ENCODE measurements at places on chromosomes 12 and 14.

DNA sequence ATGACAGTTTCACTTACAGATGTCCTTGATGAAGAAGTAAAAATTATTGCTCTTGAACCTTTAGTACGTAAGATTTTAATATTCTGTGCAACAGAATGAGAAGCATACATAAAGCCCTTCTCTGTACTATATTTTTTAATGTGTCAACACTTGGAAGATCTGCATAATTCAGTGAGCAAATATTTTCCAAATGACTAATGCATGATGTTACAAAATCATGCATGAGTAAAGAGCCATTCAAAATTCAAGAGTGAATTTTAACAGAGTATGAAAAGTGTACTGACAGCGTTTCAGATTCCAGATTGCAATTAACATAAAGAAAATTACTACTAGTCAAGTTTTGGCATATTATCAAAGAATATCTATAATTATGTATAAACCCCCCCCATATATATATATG, 101.4 kb upstream of the BBS10 start:
- DNase-seq = peak; percentile 52

GRCh38 chr12:123067654-123068053, 83.2 kb downstream of the PITPNM2 start:
- no peak for DNase-seq

DNA sequence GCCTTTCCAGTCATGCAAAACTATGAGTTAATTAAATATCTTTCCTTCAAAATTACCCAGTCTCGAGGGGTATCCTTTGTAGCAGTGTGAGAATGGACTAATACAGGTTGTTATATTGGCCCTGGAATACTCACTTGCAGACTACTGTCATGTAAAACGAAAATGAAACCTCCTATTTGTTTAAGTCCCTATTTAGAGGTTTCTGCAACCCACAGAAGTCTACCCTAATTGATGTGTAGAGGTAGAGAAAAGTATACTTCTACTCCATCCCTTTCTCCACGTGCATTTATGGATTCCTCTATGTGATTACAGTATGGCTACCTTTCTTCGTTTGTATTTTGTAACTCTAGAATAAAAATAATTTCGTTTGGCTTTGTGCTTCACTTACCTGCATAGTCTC, 371.1 kb downstream of the FSCB start:
- DNase-seq = no peak

- no peak for DNase-seq
Observed at GRCh38 chr14:68418174-68419118, 374.4 kb downstream of the ZFP36L1 start.

DNA sequence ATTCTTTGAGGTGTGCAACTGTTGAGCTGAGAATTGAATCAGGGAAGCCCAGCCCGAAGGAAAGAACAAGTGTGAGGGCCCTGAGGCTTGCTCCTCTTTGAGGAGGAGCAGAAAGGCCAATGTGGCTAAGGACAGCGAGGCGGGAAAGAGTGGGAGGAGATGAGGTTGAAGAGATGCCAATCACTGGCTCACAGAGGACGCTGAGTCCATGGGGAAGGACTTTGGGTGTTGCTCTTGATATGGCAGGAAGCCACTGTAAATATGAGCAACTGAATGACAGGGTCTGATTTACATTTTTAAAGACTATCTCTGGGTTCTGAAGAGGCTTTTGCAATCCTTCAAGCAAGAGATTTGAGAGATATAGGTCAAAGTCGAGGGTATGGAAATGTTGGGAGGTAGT, 3.3 kb upstream of the APPL2 start:
- no peak for DNase-seq

- DNase-seq = no peak
Observed at GRCh38 chr12:52629281-52630007, 11.1 kb upstream of the KRT73 start.

- DNase-seq = no peak
Observed at GRCh38 chr14:51582437-51582836, 69.3 kb upstream of the FRMD6 start.

GRCh38 chr14:24434036-24434435, 4.3 kb downstream of the KHNYN start:
- DNase-seq = no peak

GRCh38 chr12:87866578-87867292, 162.5 kb downstream of the C12orf50 start:
- DNase-seq = peak; percentile 49

- no peak for DNase-seq
Observed at GRCh38 chr14:95228240-95228639, 70.9 kb upstream of the DICER1 start.

DNA sequence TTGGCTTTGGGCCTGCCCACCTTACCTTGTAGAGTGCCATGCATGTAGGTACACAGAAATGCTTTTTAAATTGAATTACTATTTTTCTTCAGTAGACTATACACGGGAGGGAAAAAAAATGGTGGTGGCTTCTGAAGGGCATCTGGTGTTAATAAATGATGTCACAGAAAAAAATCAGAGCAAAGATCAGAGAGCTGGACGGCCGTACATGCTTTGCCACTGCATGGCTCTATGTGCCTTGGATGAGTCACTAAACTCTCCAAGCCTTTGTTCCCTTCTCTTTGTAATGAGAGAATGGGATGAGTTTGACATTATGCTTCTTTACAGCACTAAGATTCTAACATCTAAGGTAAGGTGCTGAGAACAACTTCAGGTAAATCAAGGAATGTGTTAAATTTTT, 376.4 kb upstream of the DDHD1 start:
- no peak for DNase-seq

GRCh38 chr12:14999021-14999694, 26.3 kb downstream of the PDE6H start:
- DNase-seq = no peak

GRCh38 chr12:19031032-19031431, 98.5 kb upstream of the PLEKHA5 start:
- peak; percentile 77 for DNase-seq

- no peak for DNase-seq
Observed at GRCh38 chr14:91311284-91311662, 66.8 kb upstream of the GPR68 start.

DNA sequence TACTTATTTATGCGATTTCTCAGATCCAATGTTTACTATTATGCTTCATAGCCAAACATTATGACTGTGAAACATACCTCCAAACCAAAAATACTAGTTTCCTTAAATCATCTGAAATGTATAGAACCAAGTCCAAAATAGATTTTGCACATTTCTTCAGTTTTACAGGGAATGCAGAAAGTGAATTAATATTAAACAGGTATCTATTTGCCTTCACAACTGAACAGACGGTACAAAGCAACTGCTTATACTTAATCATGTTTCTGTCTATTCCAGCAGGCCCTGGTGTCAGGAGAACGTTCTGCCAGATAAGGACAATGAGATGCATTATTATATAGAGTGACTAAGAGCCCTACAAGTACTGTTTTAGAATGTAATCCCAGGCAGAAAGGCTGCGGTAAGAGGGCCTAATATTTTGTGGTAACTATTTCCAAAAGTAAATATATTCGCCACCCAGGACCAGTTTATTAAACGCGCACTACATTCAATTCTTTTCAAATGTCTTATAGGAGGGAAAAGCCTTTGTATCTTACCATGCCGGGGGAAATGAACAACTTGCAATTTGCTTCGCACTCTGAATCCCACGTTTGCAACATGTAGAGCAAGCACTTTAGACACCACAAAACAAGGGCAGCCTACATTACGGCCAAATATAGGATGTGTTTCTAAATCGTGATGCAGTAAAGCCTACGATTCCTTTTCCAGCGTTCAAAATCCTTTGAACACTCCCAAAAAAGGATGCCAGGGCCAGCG, 1.5 kb downstream of the CORO1C start:
- DNase-seq = peak; percentile 41

GRCh38 chr14:102729825-102730224, 47.4 kb upstream of the TRAF3 start:
- no peak for DNase-seq

- DNase-seq = no peak
Observed at GRCh38 chr14:96184737-96185136, 19.9 kb upstream of the BDKRB2 start.

DNA sequence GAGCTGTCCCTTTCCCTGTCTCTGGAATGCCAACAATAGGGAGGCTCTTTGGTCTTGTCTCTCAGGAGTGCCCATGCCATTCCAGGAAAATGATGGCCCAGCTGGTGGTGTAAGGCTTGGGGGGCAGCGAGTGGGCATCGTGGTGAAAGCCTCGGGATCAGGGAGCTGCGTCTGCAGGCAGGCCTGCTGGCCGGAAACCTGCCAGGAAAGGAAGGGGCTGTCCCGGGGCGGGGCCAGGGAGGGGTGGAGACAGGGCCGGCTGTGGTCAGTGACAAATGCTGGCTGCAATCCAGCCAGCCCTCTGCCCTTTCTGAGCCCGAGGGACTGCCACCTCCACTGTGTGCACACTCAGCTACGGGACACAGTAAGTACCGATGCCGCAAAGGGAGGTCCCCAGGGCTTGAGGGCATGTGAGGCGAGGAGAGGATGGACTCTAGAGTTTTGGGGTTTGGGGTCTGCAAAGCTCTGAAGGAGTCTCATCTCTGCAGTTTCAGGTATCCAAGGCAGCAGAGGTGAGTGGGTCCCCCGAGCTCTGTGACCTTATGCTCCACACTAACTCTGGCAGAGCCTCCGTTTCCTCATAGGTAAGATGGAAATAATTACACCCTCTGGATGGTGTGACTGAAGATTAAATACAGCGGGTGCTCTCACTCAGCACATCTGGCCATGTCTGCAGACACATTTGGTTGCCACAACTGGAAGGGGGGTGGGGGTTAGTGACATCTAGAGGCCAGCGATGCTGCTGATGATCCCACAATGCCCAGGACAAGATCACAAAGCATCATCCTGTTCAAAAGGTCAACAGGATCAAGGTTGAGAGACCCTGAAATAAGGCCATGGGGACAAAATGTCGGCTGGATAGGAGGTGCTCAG, at the start of gene SERPINA5:
TSS of gene SERPINA5 (plus strand) at position 300 of the 873 bp plus-strand sequence. CDS start 5,937 bp downstream, outside the sequence.
- DNase-seq = no peak

DNA sequence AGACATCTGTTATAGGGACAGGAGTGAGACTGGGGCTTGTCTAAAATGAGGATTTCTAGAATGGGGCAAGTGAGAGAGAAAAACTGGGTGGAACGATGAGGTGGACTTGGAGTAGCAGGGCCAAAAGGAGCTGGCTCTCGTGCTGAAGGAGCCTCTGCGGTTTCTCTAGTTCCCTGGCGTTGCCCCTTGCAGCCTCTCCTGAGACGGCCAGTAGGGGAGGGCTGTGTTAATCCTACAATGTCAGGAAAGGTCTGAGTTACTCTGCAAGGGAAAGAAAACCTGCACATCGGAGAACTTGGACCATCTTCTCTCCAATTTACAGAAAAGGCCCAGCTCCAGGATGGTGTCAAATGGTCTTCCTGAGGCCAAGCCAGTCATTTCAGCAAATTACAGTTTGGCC, 963.8 kb upstream of the FLRT2 start:
- DNase-seq = no peak

- peak; percentile 3 for DNase-seq
Observed at GRCh38 chr14:95679998-95680735, 6.1 kb upstream of the TCL1B start.
